ENCODE measurements at places on chromosomes 2 and 18.

DNA sequence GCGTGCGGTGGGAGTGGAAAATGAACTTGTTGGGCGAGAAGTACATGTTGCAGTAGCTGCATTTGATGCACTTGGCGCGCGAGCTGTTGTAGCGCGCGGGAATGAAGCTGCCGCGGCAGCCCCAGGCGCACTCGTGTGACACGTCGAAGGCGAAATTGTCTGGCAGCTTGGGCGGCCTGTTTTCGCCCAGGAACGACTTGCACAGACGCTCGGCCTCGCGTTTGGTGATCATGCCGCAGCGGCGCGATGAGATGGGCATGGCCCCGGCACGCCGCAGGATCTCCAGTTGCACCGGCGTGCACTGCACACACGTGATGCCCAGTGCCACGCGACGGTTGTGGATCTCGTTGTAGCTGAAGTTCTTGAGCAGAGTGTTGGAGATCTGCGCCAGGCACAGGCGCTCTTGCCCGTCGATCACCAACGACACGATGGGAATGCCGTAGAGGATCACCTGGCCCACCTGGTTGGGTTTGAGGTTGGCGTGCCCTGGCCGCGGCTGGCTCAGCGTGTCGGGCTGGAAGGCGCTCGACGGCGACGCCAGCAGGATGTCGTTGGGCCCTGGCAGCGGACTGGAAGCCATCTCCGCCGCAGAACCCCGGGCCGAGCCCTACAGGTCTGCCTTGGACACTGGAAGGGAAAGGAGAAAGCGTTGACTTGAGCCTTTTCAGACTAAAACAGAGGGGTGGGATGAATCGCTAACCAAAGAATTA is 2.7 kb downstream of the SKOR2 start:
- no peak for DNase-seq

DNA sequence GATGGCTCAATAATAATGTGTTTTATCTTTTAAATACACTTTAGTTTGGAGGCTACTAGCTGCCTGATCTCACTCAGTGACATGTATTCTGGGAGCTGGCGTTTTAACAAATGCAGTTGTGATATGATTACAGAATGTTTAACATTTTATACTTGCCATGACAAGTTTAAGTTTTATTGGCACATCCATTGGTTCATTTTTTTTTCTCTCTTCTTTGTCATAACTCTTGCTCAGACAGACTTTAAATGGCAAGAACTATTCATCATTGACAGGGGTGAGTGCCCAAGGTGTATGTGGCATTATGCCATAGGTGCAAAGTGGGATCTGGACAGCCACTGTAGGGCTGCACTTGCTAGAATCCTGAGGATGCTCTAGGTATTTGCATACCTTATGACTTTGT is 72.1 kb upstream of the MYL1 start:
- DNase-seq, result no peak

GRCh38 chr18:10476338-10476791 is 21.9 kb downstream of the APCDD1 start:
- DNase-seq, result peak; percentile 31

GRCh38 chr2:74573747-74574562 is 19.4 kb downstream of the DOK1 start:
- peak; percentile 88 for DNase-seq

DNA sequence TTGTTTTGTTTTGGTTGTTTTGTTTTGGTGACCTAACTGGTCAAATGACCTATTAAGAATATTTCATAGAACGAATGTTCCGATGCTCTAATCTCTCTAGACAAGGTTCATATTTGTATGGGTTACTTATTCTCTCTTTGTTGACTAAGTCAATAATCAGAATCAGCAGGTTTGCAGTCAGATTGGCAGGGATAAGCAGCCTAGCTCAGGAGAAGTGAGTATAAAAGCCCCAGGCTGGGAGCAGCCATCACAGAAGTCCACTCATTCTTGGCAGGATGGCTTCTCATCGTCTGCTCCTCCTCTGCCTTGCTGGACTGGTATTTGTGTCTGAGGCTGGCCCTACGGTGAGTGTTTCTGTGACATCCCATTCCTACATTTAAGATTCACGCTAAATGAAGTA is at the start of gene TTR:
TSS of gene TTR (plus strand) at position 250 of the 400 bp plus-strand sequence. CDS start at position 276, 26 bp downstream.
- DNase-seq, result no peak

- no peak for DNase-seq
These were observed 75.4 kb upstream of the KCNE4 start for GRCh38 chr2:222976521-222977061.

DNA sequence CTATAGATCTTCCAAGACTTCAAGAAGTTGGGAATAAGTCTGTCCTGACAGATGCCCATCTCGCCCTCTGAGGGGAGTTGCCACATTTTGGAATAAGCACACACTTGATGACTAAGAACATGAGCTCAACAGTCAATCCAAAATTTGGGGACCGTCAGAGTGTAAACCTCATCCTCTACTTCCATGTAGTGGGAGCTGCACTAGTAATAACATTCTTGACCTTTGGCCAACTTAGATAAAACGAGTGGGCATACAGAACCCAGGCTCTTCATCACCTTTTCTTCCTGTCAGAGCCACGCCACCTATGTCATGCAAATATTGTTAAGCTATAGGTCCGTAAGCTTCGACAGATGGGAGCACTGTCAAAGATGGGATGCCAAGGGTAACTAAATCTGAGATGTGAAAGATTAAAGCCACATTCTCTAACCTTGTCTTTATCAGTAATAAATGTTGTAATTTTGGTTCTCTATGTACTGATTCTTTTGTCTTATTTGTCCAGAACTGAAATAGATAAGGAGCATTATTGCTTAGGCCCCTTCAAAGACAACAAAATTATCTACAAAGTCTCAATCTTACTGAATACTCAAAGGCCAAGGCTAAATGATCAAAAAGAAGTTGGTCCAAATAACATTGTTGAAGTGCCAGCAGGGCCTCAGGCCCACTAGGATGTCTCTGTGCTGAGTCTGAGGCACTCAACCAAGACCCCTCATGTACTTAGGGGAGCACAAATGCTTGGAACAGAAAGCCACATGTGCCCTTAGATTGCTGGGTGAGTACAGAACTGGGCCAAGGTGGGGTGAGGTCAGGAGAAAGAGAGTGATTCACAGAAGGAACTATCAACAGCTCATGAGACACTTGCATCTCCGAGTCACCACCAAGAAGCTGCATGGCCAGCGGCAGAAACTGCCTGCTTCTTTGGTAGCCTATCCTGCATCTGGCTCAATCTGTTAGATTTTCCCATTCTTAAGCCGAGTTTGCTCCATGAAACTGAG is 15.0 kb downstream of the CDH2 start:
- no peak for DNase-seq

- no peak for DNase-seq
These were observed 116.4 kb downstream of the MAP3K20 start for GRCh38 chr2:173192071-173192470.

- DNase-seq, result no peak
These were observed 56.3 kb downstream of the PAX3 start for GRCh38 chr2:222242532-222242931.

DNA sequence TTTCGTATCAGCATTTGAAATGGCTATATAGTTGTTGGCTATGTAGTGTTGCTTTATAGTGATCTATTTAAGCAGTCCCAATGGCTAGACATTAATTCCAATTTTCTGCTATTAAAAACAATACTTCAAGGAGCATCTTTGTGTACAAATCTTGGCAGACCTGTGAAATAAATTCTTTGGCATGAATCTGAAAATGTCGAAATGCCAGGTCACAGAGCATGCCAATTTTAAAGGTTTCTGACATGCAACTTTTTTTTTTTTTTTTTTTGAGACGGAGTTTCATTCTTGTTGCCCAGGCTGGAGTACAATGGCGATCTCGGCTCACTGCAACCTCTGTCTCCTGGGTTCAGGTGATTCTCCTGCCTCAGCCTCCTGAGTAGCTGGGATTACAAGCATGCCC is 26.8 kb upstream of the CABLES1 start:
- no peak for DNase-seq

- no peak for DNase-seq
These were observed 9.5 kb downstream of the SLC1A4 start for GRCh38 chr2:64998658-64999061.

GRCh38 chr2:208139447-208139846 is 6.5 kb downstream of the CRYGB start:
- no peak for DNase-seq

GRCh38 chr2:128086244-128086643 is 4.8 kb upstream of the UGGT1 start:
- no peak for DNase-seq

GRCh38 chr2:214674278-214674677 is 135.2 kb downstream of the BARD1 start:
- no peak for DNase-seq

- DNase-seq, result no peak
These were observed 340.1 kb downstream of the ZNF804A start for GRCh38 chr2:184938221-184938985.

Data from HTR-8/SVneo (cell line).